Muscle of leg (tissue), 16 donors: ENCODE measurements at places on chromosomes 2 and 18. TPM values are rescaled to one million over a fixed set of nuclear protein-coding genes. Genes with fewer than 3 reads are reported as not detected.

DNA sequence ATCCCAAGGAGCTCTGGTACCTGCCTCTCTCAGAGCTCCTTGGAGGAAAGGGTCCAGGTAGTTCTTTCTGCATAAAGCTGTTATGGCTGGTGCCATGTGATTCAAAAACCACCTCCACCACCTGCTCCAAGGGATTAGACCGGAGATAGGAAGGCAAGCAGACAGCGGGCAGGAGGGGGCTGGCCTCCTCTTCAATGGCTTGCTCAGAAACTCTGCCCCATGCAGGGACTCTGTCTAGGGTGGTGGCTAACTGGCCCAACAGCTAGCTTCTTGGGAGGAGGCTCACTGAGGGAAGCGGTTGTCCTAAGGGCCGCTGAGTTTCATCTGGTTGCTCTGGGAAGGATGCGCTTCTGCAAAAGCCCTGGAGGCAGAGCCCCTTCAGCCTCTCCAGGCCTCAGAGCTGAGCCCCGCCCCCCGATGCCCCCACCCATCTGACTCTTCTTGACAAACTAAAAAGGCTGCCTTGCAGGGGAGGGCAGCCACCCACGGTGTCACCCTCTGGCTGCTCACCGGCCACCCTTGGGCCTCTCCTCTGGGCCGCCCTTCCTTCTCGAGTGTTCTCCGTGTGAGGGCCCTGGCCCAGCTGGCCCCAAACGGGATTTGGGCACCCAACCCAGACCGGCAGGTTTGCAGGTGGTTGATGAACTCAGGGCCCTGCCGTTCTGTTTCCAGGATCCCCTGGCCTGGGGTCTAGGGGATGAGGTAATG is 90.2 kb downstream of the MCFD2 start:
- DNase-seq = no peak

GRCh38 chr18:4587204-4587603 is 132.1 kb upstream of the DLGAP1 start:
- DNase-seq = no peak

DNA sequence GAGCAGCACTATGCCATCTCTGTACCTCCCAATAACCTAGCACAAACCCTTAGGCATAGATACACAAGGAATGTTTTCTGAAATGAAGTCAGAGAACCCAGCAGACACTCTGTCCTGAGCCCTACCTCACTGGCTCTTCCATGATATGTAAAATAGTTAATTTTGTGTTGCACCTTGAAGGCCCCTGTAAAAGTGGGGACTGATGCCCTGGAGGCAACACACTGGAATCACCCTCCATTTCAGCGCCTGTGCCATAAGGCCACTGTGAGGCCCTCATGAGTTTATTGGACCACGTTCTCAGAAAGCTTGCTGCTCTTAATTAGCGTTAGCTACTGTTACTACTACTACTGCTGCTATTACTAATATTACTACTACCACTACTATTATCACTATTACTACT is 670.1 kb upstream of the SOX11 start:
- DNase-seq = no peak

DNA sequence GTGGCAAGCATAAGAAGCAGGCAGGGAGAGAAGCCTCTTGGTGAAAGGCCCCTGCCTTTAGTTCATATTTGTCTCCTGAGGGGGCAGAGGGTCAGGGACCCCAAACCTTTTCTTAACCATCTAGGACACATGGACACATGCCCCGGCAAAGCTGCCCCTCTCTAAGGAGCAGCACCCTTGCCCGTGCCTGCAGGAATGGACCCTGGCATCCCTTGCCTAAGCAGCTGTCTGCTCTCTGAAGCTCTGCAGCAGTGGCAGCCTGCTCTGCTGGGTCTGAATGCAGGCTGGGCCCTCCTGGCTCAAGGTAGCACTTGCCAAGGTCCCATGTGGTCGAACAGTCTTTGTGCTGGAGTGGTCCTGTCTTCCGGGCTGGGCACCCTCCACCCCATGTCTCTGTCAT is 174.4 kb downstream of the CELF4 start:
- DNase-seq = no peak

GRCh38 chr2:19685731-19686130 is 216.1 kb downstream of the TTC32 start:
- DNase-seq = no peak

DNA sequence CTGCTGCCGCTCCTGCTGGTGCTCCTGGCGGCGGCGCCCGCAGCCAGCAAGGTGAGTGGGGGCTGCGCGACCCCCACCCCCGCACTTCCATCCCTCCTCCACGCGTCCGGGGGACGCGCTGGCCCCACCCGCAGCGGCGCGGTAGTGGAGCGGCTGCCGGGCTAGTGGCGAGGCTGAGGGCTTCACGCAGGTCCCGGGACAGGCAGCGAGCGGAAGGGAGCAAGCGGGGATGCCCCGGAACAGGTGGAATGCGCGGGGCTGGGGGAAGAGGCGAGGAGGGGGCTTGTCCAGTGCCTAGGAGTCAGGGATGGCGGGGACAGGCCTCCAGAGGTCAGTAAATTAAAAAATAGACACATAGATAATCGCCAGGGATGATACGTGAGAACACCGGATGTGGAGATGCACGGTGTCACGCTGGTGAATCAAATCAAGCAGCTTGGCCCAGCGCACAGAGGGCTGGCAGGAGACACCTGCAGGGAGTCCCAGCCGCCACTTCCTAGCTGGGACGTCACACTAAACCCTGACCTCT is 403 bp downstream of the COL4A3 start:
- DNase-seq = no peak

DNA sequence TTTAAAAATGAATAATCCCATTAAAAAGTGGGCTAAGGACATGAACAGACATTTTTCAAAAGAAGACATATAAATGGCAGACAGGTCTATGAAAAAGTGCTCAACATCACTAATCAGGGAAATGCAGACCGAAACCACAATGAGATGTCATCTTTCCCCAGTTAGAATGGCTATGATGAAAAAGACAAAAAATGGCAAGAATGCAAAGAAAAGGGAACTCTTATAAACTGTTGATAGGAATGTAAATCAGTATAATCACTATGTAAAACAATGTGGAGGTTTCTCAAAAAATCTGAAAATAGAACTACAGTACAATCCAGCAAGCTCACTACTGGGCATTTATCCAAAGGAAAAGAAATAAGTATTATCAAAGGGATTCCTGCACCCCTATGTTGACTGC is 169.2 kb downstream of the METTL4 start:
- DNase-seq = no peak

DNA sequence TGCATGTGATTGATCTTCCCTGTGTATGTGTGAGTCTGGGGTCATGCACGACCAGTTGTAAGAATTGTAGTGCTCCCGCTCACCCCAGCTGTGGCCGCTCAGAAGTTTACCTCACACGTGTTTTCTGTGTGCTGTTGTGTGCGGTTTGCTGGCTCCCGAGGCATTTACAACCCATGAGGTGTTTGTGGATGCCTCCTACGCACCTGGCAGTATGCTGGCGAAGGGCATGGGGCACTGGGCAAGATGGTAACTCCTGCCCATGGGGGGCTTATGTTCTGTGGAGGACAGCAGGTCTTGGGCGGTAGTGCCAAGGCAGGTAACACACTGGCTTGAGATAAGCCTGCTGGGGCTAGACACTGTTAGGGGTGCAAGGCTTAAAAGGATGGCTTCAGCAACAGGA is 102.6 kb upstream of the HS6ST1 start:
- DNase-seq = no peak

DNA sequence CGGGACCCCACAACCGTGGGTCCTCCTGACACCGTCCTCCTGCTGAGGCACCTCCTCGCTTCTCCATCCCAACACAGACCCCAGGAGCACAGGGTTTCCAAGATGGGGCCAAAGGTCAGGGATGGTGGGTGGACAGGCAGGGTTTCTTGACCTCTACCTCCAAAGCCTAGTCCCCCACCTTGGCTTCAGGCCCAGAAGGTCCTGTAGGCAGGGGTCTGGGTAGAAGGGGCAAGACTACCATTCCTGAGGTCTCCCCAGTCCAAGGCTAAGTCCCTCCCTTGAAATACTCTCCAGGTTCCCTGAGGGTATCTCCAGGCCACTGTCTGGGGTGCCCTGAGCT is 7.1 kb downstream of the CYP26B1 start:
- no peak for DNase-seq

DNA sequence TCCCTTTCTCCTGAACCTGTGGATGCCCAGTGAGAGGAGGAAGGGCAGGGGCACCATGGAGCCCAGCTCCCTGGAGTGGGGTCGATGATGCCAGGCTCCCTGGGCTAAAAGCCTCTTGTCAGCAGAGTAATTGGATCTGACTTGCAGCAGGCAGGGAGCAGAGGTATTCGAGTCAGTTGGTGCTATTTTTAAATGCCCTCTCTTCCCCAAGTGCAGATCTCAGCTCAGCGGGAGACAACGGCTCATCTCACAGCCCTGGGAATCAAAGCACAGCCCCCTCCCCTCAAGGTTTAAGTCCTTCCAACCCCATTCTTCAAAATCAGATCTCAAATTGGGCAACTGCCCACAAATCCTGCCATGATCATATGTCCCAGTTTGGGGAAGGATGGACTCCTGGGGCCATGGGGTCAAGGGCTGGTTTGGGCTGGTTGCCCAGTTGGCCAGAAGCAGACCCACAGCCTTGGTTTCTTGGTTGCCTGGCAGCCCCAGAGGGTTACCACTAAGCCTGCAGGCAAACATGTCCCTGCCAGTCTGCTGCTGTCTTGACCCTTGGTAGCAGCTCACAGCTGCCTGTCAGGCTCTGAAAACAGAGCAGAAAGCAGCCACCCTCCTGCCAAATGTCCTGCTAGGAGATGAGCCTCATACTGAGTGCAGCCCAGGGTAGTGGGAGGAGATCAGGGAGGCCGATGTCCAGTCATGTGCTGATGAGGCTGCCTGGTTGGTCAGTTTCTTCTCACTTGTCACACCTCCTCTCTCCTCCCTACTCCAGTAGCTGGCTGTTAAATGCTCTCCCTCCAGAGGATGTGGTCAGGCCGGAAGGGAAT is 244.9 kb downstream of the LOXHD1 start:
- DNase-seq = peak; percentile 86

DNA sequence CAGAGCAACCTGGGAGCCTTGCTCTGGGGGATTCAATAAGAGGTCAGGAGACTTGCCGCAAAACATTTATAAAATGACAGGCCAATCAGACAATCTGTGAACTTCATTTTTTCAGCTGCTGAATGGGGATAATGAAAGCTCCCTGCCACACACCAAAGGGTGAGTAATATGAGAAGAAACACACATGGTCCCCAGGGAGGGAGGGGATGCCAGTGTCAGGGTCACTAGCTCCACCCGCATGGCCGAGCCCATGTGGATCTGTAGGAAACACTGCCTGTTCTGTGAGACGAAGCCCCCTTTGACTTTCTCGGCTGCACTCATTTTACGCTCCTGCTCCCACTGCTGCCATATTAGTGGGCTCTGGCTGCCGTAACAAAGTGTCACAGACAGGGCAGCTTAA is 521.0 kb upstream of the RAB6C start:
- DNase-seq = no peak

DNA sequence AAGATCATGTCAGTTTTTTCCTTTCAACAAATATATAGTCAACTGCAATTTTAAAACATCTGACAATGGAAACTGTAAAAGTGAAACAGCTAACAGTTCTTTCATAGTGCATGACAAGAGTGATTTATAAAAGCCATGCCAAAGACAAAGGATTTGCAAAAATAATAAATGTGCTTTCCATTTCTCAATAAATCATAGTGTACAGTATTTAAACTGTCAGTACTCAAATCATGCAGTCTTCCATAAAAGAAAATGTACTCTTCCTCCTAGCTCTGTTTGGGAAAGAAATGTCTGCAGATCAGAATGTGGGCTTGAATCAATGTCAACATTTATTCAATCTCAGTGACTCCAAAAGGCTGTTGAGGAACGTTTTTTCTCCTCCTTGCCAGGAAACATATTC is 131.7 kb upstream of the PDE1A start:
- no peak for DNase-seq

DNA sequence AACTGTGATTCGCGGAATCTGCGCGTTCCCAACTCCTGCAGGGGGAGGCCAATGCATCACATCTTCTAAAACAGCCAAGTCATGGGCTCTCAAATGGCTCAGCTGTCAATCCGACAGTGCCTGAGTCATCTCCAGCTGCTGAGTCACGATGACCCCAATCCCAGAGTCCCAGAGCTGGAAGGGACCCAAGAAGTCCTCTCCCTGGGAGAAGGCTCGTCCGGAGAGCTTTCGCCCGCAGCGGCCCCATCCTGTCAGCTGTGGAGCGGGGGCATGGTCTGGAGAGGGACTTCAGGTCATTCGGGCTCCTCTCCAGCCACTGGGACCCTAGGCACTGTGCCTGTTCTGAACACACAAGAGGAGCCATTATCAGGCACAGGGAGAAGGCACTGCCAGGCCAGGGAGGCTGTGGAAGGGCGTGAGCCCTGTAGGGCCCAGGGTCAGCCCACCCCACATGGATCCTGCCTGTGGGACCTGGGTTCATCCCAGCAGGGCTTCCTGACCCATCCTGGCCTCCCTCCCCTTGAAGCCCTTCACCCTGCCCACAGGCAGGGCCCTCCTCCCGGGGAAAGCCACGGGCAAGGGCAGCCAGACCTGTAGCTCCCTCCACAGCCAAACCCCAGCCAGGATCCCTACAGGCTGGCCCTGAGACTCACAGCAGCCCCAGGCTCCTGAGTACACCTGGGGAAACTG is 47.6 kb upstream of the GPC1 start:
- DNase-seq = peak; percentile 75

DNA sequence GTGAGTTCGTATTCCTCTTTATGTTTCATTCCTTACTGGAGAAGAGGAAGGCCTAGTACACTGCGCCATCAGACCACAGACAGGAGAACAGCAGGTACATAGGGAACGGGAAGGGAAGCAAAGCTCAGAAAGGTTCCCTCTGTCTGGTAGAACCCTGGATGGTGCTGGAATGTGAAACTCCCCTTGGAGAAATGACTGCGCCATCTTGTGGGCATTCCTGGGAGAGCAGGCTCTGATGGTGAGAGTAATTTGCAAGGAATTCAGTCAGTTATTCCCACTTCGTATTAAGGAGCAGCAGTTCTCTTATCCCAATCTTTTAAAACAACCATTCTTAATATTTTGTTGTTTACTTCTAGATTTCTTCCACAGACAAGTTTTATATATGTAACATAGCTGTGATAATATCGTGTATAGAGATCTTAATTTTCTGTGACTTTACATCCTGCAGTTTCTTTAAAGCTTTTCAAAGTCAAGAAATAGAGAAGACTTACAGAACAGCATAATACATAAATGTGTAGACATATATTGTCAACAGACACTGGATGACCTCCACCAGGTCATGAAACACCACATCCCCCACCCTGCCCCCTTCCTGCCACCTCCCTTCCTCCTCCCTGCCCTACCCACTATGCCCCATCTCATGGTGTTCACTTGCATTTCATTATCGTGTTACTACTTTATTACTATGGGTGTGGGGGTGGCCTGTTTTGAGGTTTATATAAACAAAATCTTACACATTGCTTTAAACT is 83.9 kb downstream of the ARHGEF4 start:
- peak; percentile 55 for DNase-seq

DNA sequence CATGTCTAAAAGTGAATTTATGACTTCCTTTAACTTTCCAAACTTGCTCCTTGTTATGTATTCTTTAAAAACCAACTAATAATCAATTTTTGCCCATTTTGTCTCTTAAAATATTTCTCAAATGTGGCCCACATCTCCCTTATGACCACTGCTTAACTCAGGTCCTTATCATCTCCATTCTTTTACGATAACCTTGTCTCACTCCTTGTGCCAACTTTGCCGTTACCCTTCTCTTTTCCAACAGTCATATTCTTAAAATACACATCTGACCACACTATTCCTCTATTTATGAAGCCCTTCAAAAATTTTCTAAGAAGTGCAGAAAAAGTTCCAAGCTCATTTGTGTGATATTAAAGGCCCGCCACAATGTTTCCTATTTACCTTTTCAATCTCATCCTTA is 47.8 kb downstream of the PPP1R1C start:
- no peak for DNase-seq

GRCh38 chr2:178962805-178963433 is 87.0 kb downstream of the CCDC141 start:
- no peak for DNase-seq

BBS5 gene
- 7.0 TPM for polyA plus RNA-seq

LOXHD1 gene
- 2.1 TPM for polyA plus RNA-seq

CTLA4 gene
- polyA plus RNA-seq = not detected
